ENCODE measurements at places on chromosomes 6 and 20. TPM values are rescaled to one million over a fixed set of nuclear protein-coding genes. Genes with fewer than 3 reads are reported as not detected.

The TMEM244 gene
- total RNA-seq: not detected

The RUNX2 gene
- total RNA-seq: 1.8 TPM

The CALHM4 gene
- not detected for total RNA-seq

The HLA-DQB2 gene
- total RNA-seq: 73.7 TPM

The KCNQ5 gene
- 0.52 TPM for total RNA-seq

The SIRPB1 gene
- total RNA-seq: 2.6 TPM

The ANGPT4 gene
- total RNA-seq: 0.80 TPM

The FOXA2 gene
- total RNA-seq: not detected

The IL17A gene
- total RNA-seq: not detected

The RHAG gene
- total RNA-seq: not detected

The TNNC2 gene
- 10.7 TPM for total RNA-seq

The OR2J3 gene
- total RNA-seq: not detected

The IL20RA gene
- 114 TPM for total RNA-seq

The FAM217A gene
- total RNA-seq: not detected

The CTSZ gene
- 30.1 TPM for total RNA-seq

The ZBTB9 gene
- total RNA-seq: 5.4 TPM

The F13A1 gene
- total RNA-seq: 8.4 TPM

The NT5E gene
- 11.0 TPM for total RNA-seq

The MYBL2 gene
- total RNA-seq: 1.2 TPM

The CD93 gene
- 12.6 TPM for total RNA-seq

The TRAPPC3L gene
- not detected for total RNA-seq

The PLN gene
- 1.8 TPM for total RNA-seq

The PNLDC1 gene
- total RNA-seq: 0.57 TPM

The BIRC7 gene
- 2.5 TPM for total RNA-seq

The ATP9A gene
- total RNA-seq: 17.8 TPM

The ZSWIM3 gene
- total RNA-seq: 4.1 TPM

The PTCRA gene
- total RNA-seq: not detected

The DOP1A gene
- total RNA-seq: 32.6 TPM

The PAX1 gene
- total RNA-seq: 0.05 TPM

The CRIP3 gene
- total RNA-seq: 0.30 TPM

The SLC22A2 gene
- not detected for total RNA-seq

The SULF2 gene
- total RNA-seq: 28.1 TPM

The SMPDL3A gene
- total RNA-seq: 112 TPM

The RNF39 gene
- 111 TPM for total RNA-seq

The ZNF165 gene
- total RNA-seq: 3.1 TPM

The CD40 gene
- 16.9 TPM for total RNA-seq

The SNX5 gene
- total RNA-seq: 68.0 TPM

The SLC22A23 gene
- 29.2 TPM for total RNA-seq
